Testis (tissue), 5 donors: ENCODE measurements at places on chromosomes 7 and 10. TPM values are rescaled to one million over a fixed set of nuclear protein-coding genes. Genes with fewer than 3 reads are reported as not detected.

CLRN3 gene
- not detected for total RNA-seq

OR2F1 gene
- 2.2 TPM for total RNA-seq

RGS10 gene
- 7.1 TPM for total RNA-seq

DNA sequence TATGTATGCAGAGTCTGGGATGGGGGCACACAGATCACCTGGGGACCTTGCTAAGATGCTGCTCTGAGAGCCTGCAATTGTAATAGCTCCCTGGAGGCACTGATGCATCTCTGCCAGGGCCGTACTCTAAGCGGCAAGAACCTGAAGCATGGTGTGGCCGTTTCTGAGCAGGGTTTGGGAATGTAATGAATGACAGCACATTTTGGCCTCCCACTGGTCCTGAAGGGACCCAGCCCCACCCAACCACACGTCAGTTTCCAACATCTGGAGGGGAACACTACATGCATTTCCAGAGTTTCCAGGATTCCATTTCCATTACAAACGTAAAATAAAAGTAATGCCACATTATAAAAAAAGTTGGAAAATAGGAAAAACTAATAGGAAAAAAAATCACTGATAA is 14.0 kb downstream of the ZCCHC24 start:
- H3K4me1 ChIP-seq: peaks cover 30% of the 10 kb centered on the region
- H3K4me3 ChIP-seq: no peak overlapping the region
- DNase-seq: no peak
- no peaks in the 10 kb centered on the region for H3K36me3 ChIP-seq

DNA sequence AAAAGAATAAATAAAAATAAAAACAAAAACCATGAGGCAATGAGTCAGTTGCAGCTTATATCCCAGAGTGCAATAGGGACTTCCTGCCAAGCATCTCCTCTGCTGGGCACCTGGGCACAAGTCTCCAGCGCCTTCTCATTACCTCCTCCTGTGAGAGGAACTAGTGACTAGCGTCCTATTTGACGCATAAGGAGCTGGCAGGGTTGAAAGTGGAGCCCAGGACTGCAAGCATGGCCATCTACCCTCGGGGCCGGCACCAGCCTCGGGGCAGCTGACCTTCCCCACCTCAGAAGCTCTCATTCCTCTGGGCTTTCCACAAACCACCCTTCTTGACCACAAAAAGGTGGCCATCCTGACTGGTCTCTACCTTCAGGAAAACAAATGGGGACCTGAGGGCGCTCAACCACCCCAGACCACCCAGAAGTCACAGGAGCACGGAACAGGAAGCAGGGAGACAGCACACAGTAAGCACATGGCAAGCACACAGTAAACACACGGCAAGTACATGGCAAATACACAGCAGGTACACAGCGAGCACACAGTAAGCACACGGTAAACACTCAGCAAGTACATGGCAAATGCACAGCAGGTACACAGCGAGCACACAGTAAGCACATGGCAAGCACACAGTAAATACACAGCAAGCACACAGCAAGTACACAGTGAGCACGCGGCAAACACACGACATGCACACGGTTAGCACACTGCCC is 19.1 kb downstream of the CTBP2 start:
- no peaks in the 10 kb centered on the region for H3K27me3 ChIP-seq
- no peaks in the 10 kb centered on the region for H3K36me3 ChIP-seq
- DNase-seq: no peak
- peaks cover 51% of the 10 kb centered on the region for H3K4me1 ChIP-seq

DNA sequence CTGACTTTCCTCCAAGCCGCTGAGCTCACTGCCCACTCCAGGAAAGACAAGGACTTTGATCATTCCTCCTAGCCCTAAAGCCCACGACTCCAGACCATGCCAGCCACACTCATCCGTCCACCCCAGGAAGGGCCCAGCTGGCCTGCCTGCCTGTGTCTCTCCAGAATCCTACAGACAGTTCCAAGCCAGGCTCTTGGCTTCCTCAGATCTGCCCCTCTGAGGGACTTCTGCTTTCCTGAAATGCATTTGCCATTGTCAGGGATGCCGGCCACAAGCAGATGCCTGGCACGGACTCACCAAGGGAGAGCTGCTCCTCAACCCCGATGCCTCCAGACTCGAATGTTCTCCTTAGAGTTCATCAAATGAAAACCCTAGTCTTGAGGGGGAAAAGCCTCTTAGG is 155.8 kb downstream of the OAT start:
- H3K4me1 ChIP-seq: no peaks in the 10 kb centered on the region
- H3K36me3 ChIP-seq: no peaks in the 10 kb centered on the region
- no peak overlapping the region for H3K27ac ChIP-seq

- peak; percentile 75 for DNase-seq
- H3K4me1 ChIP-seq: no peaks in the 10 kb centered on the region
- no peak overlapping the region for H3K4me3 ChIP-seq
- no peaks in the 10 kb centered on the region for H3K36me3 ChIP-seq
These were observed 48.2 kb upstream of the NFKB2 start for GRCh38 chr10:102347236-102347828.

GRCh38 chr7:110839866-110840265 is 251.1 kb upstream of the LRRN3 start:
- no peaks in the 10 kb centered on the region for H3K27me3 ChIP-seq
- H3K4me1 ChIP-seq: no peaks in the 10 kb centered on the region
- H3K27ac ChIP-seq: no peak overlapping the region
- no peak overlapping the region for H3K4me3 ChIP-seq
